ENCODE measurements at places on chromosomes 2 and 18.

GRCh38 chr2:126838716-126838985 is 60.0 kb upstream of the TEX51 start:
- no peak for DNase-seq

DNA sequence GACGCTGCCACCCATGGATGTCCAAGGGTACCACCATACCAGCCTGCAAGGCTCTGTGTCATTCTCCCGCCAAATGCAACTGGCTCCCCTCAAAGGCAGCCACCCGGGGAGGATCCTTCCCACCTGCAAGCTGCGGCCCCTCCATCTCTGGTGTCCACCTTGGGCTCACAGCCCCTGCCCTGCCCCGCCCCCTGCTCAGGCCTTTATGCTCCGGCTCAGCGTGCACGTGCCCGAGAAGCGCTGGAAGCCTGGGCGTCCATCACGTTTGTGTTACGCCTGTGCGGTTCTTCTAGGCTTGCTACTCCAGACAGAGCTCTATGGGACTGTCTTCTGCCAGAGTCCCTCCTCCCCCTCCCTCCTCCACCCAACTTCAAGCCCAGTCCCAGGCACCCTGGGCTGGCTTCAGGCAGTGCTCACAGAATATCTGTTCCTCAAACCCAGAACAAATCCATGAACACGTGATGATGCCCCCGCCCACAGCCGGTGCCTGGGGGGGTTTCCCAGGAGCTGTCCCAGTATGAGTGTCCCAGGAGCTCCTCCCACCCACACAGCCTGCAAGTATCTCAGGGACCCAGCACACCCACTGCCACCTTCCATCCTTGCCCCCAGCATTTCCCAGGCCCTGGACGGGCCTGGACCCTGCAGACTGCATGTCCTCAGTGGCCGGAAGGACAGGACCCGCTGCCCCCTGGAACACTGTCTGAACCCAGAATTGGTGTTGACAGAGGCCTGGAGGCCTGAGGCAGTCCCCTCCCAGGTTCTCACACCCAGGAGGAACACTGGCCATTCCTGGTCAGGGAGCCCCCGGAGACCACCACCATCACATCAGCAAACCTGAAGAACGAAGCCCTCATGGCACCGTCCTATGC is 30.3 kb downstream of the KIF1A start:
- no peak for DNase-seq

DNA sequence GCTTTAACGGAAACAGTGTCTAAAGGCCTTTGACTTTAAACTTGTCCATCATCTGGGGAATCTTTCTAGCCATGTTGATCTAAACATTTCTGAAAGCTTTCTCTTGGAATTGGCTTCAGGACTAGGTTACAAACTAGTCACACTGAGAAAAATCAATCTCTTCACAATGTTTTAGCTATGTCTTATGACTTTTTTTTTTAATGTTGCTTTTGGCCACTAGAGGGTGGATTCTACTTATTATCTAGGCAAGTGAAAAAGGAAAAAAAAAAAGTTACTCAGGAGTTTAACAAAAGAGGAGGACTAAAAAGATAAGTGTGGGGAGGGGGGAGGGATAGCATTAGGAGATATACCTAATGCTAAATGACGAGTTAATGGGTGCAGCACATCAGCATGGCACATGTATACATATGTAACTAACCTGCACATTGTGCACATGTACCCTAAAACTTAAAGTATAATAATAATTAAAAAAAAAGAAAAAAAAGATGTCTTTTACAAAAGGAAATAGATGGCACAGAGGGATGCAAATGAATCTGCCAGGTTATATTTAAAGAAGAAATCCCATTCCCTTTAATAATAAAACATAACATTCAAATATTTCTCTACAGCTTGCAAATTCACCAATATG is 160.4 kb upstream of the PID1 start:
- DNase-seq, result no peak

DNA sequence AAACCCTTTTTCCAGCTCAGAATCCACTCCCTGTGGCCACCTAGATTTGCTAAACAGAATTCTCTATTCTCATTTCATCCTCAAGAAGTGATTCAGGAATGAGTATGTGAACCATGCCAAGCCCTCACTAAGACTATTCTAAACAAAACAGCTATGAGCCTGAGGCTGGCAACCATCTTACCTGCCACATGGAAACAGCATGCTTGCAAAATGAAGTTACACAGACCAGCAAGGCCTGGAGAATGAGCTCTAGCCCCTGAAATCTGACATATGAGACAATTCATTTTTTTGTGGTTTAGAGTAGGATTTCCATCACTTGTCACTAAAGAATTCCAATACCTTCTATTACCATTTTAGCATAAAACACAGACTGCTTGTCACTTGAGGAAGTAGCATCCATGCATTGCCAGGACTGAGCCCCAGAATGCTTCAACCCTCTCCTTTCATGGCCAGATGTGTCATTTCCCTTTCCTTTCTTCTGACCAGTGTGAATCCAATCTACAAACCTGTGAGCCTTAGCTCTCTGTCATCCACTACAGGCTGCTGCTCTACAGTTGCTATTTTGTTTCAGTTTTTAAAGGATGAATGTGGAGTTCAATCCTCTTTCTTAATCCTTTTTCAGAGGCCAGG is 744.3 kb upstream of the ACVR2A start:
- DNase-seq, result no peak

GRCh38 chr2:162506706-162507105 is 162.8 kb downstream of the GCA start:
- no peak for DNase-seq

- DNase-seq, result no peak
Observed at GRCh38 chr2:186940463-186940862, 91.5 kb upstream of the ZSWIM2 start.

- no peak for DNase-seq
Observed at GRCh38 chr2:100247256-100248043, 74.9 kb downstream of the LONRF2 start.

- no peak for DNase-seq
Observed at GRCh38 chr2:221495731-221496130, 76.4 kb downstream of the EPHA4 start.
